ENCODE measurements at places on chromosomes 16 and 17.

GRCh38 chr17:74961657-74962350 lies 10.8 kb downstream of the HID1 start:
- peak; percentile 84 for DNase-seq

DNA sequence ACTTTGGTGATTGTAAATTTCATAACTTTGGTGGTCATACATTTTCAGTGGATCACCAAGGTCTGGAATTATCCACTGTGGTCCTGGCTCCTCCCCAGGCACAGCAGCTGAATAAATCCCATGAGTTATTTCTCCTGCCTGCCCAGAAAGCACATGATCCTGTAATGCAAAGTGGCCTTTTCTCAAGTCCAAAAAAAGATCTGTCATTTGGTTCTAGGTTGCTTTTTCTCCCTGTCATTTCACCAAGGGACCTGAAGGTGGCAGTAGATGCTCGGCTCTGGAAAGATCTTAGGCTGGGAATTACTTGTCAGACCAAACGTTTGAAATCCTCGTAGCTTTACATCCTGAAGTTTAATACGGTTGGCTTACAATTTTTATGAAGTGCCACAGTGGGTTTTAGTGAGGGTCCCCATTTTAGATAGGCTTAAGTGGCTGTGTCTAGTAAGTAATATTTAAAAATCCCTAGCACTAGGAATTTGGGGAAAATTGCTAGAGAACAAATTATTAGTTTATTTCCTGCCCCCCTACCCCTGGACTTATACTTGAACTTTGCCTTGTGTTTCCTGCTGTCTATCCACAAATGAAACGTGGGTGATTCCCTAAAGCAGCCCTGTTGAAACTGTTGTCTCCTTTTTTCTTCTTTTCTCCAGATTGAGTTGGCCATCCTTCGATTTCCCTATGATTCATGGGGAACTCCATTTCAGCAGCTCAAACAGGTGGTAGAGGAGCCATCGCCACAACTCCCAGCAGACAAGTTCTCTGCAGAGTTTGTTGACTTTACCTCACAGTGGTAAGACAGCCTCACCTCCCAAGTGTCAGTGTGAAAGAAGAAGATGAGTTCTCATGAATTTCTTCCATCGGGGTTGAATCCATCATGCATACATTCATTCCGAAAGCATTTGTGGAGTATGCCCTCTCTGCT lies 111.7 kb downstream of the MAP2K6 start:
- no peak for DNase-seq

DNA sequence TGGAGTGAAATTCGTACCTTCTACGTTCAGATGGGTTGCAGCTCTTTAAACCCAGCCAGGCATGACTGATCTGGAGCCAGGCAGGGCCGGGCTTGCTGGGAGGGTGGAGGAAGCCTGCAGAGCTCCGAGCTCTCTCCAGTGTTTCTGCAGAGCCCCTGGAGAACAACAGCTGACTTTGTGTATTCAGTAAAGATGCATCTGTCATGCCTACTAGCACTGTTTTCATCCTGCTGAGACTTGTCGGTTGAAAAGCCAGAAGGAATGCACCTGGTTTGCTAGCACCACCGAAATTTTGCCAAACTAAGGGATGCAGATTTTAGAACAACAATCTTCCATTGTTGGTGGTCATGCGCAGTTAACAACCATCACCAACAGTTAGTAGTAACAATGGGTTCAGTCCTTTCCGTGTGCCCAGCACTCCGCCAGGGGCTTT lies 22.4 kb upstream of the SCNN1B start:
- DNase-seq = no peak

DNA sequence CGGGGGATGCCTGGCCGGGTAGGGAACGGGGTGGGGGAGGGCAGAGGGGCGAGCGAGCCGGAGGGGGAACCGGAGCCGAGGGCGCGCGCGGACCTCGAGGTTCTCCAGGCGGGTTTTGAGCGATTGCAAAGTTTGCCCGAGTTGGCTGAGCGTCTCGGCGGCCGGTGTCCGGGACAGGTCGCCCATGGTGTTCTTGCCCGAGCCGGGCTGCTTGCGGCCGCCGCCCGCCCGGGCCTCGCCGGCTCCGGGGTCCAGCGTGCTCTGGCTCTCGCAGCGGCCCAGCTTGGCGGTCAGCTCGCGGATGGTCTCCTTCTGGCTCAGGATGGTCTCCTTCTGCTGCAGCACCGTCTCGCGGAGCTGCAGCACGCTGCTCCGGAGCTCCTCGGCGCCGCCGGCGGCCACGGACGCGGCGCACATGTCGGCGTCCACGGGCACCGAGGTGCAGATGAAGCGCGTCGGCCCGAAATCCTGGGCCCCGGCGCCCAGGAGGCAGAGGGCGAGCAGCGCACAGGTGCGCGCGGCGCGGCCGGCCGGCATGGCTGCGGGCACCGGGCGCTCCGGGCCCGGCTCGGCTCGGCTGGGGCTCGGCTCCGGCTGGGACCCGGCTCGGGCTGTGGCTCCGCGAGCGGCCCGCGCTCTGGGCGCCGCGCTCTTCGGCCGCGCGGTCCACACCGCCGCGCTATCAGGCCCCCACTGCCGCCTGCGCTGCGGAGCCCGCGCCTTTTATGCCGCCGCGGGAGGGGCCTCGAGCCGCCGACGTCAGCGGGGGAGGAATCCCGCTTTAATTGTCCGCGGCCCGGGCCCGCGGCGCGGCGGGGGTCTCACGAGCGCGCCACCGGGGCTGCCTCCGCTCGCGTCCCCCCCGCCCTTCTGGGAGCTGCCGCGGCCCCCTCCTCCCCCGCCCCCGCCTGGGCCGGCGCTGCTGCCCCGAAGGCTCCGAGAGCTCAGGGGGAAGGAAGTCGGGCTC lies at the start of gene NPTX1:
TSS of gene NPTX1 (minus strand) at position 698 of the 967 bp plus-strand sequence. CDS start at position 537, 161 bp downstream.
- no peak for DNase-seq

GRCh38 chr16:81996664-81997509 lies 14.4 kb downstream of the SDR42E1 start:
- no peak for DNase-seq

- no peak for DNase-seq
These were observed 15.0 kb downstream of the TOP2A start for GRCh38 chr17:40402668-40403067.

DNA sequence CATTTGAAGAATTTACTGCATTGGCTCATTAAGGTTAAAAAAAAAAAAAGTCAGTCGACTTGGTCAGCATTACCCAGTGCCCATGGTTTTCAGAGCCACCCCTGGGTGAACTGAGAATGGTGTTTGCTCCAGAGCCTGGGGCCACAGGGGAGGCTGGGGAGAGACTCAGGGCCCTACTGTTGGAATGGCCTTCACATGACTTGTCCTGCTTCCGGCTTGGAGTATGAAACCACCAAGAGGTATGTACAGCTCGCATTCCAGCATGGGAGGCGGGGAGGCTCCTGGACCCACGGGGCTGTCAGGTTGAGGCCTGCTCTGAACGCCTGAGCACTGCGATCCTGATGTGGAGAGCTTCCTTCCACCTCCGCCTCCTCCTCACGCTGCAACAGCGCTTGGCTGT lies 36.8 kb downstream of the MSI2 start:
- DNase-seq = no peak

- DNase-seq = no peak
These were observed 14.7 kb upstream of the DHX40 start for GRCh38 chr17:59550703-59551102.

DNA sequence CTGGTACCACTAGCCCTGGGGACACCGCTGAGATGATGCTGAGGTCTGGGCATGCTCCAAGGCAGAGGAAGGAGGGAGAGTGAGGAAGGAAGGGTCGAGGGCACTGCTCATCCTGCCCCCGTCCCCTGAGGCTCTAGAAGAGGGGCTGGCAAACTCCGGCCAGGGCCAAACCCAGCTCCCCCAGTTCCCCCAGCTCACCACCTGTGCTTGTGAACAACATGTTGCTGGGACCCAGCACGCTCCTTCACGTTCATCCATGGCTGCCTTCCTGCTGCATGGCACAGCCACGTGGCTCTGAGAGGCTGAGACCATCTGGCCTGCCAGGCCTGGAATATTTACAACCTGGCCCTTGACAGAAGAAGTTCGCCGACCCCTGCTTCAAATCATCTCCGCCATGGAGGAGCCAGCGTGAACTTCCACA lies 81.2 kb downstream of the RBFOX3 start:
- no peak for DNase-seq

- no peak for DNase-seq
These were observed 2.4 kb downstream of the MPHOSPH6 start for GRCh38 chr16:82167670-82168069.

DNA sequence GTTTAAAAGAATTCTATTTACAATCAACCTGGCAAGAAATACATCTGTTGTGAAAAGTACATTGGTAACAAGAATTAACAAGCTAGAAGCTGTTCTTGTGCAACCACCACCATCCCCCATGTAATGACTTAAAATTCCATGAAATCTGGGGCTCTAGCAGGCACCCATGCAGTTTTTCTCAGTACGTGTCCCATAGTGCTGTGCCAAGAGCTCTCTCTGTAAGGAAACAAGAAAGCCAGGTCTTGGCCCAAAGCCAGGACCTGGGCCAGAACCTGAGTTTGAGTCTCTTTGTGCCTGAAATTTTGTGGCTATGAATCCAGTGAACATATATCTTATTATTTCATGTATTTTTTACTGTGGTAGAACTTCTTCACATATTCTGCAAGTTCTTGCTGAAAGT lies 46.6 kb downstream of the NUP93 start:
- DNase-seq = no peak

- peak; percentile 63 for DNase-seq
These were observed 15.8 kb upstream of the AKTIP start for GRCh38 chr16:53518550-53519416.

GRCh38 chr17:76050538-76051467 lies 21.5 kb downstream of the SRP68 start:
- DNase-seq = no peak

DNA sequence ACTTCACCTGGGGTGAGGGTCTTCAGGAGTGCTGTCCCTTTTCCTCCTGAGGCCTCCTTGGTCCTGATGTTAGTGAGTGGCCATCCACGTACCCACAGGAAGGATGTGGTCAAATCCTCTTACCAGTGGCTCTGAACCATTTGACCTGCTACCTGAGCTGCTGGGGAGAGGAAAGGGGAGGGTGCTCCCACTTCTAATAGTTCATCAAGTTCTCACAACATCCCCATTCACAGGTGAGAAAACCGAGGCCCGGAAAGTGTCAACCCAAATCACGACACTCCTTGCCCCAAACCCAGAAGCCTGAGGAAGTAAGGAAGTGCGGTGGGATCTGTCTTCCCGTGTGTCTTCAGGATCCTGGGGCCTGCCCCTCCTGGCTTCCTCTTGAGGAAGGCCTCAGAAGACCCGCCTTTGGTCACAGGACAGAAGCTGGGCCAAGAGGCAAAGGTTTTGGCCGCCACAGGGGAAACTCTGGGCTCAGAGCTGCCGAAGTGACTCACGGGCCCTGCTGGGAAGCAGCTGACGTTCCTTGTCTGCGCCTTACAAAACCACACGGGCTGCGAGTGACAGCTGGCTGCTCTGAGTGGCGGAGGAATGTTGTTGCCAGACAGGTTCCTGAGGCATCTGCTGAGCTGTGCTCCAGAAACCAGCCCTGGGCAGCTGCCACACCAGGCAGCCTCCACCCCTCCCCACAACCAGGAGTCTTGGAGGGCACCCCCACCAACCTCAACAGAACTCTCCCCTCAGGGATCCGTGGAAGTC lies 13.9 kb upstream of the KIFC3 start:
- peak; percentile 48 for DNase-seq

GRCh38 chr17:77419547-77420094 lies 278.9 kb downstream of the SEC14L1 start:
- no peak for DNase-seq

DNA sequence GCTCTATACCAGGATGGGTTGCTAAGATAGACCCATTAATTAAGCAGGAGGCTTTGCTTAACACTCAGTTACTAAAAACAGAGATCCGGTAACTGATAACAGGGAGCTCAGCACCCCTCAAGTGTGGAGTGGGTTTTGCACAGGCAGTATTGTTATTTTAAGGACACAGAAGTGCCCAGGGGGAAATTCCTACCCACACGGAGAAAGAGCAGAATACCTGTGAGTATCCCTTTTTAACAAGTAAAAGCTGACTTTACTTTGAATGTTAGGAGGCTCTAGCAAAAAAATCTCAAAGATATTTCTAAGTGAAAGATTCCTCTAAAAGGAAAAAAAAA lies 32.8 kb upstream of the HAS3 start:
- DNase-seq = no peak

DNA sequence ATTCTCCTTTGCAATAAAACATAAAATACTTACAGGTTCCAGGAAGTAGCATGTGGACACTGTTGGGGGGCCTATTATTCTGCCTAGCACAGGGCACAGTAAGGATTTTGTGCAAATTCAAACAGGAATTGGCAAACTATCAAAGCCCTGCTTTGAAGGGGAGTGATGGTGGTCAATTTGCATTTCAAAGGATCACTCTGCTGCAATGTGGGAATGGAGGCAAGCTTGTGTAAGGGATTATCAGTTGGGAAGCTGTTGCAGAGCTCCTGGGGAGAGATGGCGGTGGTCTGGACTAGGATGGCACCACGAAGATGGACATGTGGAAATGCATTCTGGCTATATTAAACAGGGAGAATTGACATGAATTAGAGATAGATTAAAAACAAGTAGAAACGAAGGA lies 990.7 kb upstream of the RBFOX1 start:
- DNase-seq = no peak

DNA sequence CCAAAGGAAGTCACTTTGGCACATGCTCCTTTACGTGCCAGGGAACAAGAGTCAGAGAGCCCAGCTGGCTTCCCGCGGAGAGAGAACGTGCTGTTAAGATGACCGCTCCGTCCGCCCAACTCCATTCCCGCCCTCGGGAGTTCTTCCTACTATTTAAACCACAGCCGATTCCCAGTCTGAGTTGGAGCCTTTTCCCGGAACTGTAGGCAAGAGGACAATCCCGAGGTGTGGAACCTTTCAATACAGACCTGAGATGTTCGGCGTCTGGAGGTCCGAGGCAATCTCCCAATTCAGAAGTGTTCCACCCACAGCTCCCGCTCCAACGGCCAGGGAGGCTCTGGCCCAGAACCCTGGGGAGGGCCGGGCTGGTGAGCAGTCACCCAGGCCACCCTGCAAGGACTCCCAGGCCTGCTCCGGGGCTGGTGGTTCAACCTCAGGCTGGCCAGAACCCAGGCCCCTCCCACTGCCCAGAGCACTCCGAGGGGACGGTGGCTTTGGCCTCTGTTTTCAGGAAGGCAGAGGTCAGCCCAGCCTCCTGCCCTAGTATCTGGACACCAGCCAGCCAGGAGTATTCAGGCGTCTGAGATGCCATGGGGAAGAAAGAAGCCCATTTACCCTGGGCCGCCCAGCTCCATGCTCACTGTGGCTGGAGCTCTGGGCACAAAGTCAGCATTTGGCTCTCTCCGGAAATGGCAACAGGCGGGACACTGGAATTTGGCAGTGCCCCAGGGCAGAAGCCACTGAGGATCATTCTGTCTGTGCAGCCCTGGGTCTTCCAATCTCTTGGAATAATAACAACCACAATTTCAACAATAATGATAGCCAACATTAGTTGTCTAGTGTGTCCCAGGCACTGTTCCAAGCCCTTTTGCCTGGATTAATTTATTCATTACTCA lies 21.4 kb downstream of the EMP2 start:
- DNase-seq = no peak

GRCh38 chr16:82810077-82810476 lies 183.3 kb downstream of the CDH13 start:
- no peak for DNase-seq
